Gastrocnemius medialis (tissue), 4 donors: ENCODE measurements at places on chromosomes 13 and 19.

- no peak for DNase-seq
Measured at GRCh38 chr13:26186995-26187394, 35.1 kb downstream of the RNF6 start.

DNA sequence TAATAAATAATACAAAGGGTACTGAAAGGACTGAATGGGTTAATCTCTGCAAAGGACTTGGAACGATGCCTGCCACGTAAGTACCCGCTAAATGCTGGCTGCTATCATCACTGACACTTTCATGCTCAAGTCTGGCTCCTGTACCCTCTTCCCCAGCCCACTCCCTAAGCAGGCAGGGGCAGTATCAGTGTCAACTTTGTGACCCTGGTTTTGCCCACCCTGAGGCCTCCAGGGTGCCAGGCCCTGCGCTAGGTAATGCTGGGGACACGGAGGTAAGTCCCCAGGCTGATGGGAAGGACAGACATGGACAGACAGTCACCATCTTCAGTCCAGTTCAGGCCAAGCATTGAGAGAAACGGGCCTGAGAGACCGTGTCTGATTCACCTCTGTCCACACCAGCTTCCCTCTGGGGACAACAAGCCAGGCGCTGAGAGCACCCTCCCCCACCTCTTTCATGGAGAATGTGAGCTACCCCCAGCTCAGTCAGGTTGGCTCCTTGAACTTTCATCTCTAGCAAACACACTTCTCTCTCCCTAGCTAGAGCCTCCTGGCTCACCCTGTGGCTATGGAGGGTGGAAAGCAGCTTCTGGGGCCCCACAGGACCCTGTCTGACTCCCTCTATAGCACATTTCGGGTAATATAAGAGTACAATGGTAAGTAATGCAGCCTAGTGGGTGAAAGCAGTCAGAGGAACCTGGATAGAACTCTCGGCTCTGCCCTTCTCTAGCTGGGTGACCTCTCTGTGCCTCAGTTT lies 800 bp downstream of the ETFB start:
- DNase-seq: peak; percentile 32

DNA sequence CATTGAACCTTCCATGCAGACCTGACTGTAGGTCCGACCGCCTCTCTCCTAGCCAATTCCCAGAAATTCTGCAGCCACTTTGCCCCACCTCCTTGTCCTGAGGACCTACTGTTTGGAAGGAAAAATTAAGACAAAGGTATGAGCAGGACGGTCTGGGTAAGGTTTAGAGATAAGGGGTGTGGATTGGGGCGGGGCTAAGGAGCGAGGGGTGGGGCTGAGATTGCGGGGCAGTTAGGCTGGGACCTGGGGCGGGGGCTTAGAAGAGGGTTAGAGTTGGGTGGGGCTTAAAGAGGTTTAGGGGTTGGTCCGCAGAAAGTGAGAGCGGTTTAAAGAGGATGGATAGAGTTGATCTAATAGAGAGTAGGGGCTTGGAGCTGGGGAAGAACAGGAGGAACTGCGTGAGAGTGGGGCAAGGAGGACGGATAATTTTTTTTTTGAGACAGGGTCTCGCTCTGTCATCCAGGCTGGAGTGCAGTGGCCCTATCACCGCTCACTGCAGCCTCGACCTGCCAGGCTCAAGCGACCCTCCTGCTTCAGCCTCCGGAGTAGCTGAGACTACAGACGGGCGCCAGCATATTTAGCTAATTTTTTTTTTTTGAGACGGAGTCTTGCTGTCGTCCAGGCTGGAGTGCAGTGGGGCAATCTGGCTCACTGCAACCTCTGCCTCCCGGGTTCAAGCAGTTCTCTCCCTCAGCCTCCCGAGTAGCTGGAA lies 1.7 kb upstream of the ZNF865 start:
- DNase-seq: no peak

DNA sequence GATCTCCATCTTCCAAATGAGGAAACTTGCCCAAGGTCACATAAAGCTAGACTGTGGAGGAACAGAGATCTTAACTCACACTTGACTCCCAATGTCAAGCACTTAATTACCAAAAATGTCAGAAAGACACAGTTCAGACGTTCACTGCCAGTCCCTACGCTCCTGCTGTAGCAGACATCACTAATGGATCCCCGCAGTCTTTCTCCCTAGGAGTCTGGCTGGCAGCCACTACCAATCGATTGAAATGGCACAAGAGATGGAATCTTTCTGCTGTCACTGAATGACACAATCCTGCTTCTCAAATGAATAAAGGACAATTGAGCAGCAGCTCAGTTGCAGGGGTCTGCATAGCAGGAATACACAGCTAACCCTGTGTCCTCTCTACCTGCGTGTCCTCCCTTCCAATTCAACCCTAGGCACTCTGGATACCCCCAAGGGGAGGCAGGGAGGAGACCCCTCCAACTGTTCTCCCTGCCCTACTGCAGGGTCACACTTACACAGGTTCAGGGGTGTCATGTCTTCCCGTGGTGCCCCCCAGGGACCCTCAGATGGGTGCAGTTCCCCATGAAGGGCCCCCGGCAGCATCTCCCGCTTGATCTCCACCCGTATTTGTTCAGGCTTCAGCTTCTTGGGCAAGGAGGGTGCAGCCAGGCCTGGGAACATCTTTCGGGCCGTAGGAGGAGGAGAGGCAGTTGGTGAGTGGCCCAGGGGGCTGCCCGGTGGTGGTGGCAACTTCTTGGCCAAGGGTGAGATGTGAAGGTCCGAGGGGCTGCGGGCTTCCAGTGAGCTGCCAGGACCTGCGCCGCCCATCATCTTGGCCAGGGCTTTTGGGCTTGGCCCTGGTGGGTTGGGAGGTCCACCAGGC lies 7.9 kb upstream of the AKAP8L start:
- no peak for DNase-seq

DNA sequence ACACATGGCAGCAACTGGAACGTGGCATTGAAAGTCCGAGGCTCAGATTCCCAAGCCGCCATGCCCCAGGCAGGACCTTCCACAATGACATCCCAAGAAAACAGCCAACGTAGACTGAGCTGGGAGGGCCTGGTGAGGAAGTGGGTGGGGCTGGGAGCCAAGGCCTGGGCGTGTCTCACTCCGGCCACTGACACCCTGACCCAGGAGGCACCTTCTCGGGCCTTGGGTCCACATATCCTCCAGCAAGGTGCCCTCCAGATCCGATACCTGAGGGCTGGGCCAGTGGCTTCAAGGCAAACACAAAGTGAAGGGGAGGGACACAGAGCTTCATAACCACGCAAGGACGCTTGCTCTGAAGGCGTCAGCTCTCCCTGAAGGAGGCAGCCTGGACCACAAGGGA lies 43.0 kb downstream of the RAB20 start:
- DNase-seq: no peak

DNA sequence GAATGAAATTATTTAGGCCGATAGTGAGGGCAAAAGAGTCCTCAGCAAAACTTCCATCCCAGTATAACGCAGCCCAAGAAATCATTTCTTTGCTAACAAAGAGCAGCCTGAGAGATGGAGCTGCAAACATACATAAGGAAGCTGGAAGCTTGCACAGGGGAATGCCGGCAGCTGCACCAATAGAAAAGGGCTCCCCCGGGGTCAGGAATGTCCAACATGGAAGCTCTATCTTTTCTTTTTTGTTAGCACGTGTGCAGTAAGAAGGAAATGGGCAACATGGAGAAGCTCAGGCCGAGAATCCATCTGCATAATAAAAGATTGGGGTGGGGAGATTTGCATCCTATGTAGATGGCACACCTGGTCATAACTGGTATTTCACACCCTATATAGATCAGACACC lies 1363.5 kb upstream of the PCDH20 start:
- no peak for DNase-seq

DNA sequence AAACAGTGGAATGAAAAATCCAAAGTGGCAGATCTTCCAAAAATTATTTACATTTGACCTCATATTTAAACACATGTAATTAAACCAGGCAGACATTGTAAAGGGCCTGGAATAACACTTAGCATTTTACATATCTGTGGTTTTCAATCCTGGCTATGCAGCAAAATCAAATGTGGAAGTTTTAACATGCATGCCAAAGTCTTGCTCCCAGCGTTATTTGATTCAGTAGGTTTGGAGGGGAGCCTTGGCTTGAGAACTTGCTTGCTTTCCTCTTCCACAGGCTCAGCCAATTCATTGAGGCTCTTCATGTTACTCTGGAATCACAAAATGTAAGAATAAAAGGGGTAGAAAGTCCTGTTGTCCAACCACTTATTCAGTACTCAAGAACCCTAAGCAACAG lies 42.5 kb upstream of the INTS6 start:
- DNase-seq: no peak

DNA sequence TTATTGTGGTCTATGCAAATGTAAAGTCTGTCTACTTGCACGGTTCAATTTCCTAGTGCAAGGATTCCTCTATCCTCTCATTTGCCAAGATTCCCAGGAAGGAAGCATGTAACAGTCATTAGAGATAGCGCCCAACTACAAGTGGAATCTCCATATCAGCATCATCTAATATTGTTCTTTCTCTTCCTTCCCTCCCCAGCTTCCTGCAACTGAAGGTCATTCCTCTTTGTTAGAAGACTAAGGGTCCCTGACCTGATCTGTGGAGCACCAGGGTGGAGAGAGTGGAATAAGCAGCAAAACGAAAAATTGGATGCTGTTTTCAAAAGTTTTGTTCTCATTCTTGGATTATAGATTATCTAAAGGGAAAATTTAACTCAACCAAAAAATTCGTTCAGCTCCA lies 714.0 kb downstream of the DIAPH3 start:
- DNase-seq: no peak

- DNase-seq: no peak
Measured at GRCh38 chr13:58620176-58620575, 988.6 kb downstream of the PCDH17 start.

DNA sequence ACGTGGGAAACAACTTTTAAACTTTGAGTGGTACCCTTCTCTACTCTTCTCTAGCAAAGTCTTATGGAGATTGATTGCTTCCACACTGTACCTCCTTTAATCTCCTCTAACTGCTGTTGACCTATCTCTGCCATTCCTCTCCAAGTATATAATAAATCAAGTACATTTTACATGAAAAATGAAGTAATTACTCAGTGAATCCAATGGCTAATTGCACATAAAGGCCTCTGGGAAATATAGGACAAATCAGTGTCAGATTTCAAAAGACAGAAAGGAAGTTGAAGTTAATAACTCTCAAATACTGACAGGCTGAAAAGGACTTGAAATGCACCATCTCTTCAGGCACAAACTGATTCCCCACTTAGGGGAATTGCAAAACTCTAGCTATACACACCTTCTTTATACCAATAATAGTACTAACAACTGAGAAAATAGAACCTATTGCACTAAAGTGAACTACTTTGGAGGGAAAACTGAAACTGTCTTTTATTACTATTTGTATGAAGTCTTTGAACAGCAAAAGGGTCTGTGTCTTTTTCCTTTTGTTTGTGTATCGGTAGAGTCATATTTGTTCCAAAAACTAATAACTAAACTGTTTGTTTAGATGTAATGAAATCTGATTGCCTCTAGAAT lies 701.1 kb downstream of the PCDH9 start:
- no peak for DNase-seq

- DNase-seq: no peak
Measured at GRCh38 chr19:10395003-10395402, 8.3 kb downstream of the CDC37 start.

GRCh38 chr13:103618151-103618550 lies 551.9 kb upstream of the SLC10A2 start:
- DNase-seq: no peak

DNA sequence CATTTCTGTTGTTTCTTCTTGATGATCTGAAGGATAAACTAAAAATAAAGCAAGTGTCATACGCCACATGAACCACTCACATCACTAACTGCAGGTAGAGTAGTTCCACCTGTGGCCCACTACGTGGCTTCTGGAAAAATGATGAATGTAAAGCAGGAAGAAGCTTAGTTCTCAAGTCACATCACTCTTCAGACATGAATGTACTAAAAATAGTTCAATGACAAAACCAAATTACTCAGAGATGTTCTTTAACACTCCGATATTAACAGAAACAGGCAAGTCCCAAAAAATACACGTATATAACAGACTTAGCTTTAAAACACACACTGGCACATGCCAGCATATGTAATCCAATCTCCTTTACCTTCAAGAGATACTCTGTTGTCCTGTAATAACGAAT lies 21.6 kb downstream of the RAB20 start:
- no peak for DNase-seq

DNA sequence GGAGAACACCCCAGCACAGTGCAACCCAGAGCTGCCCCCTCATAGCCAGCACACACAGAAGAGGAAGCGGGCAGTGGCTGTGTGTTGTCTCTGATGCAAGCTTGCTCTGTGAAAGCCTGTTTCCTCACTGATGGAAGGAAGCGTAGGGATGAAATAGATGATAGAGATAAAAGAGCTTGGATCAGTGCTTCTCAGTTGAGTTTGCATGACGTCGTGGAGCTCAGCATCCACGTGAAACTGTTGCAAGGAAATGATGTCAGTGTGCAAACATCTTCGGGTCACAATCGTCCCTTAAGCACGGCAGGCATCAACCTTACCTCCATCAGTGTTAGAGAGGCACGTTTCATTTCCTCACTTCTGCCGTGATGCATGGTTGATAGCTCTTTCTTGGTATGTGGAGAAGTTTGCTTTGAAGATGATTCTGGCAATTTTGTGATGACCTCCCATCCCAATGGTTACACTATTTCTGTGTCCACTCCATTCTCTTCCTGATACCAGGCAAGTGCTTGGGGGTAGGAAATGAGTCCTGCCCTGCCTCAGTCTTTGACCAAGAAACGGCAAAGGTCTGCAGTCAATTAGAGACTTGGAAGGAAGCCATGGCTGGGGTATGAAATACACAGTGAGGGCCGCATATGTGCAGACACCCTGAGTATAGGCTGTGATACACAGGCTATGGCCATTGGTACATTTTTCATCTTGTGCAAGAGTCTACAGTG lies 183.0 kb downstream of the ZNF536 start:
- no peak for DNase-seq

- DNase-seq: no peak
Measured at GRCh38 chr13:111202745-111203144, 87.6 kb downstream of the ARHGEF7 start.

DNA sequence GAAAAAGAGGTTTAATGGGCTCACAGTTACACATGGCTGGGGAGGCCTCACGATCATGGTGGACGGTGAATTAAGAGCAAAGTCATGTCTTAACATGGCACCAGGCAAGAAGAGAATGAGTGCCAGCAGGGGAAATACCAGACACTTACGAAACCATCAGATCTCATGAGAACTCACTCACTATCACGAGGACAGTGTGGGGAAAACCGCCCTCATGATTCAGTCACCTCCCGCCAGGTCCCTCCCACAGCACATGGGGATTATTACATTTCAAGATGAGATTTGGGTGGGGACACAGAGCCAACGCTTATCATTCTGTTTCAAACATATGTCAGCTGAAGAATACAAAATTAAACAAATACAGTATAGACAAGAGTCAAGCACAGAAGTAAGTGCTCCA lies 165.1 kb downstream of the PCCA start:
- no peak for DNase-seq

- no peak for DNase-seq
Measured at GRCh38 chr19:869245-870177, 10.0 kb downstream of the CFD start.

- DNase-seq: no peak
Measured at GRCh38 chr13:44389876-44390275, 16.3 kb downstream of the SERP2 start.
